ENCODE measurements at places on chromosomes 5 and 9.

DNA sequence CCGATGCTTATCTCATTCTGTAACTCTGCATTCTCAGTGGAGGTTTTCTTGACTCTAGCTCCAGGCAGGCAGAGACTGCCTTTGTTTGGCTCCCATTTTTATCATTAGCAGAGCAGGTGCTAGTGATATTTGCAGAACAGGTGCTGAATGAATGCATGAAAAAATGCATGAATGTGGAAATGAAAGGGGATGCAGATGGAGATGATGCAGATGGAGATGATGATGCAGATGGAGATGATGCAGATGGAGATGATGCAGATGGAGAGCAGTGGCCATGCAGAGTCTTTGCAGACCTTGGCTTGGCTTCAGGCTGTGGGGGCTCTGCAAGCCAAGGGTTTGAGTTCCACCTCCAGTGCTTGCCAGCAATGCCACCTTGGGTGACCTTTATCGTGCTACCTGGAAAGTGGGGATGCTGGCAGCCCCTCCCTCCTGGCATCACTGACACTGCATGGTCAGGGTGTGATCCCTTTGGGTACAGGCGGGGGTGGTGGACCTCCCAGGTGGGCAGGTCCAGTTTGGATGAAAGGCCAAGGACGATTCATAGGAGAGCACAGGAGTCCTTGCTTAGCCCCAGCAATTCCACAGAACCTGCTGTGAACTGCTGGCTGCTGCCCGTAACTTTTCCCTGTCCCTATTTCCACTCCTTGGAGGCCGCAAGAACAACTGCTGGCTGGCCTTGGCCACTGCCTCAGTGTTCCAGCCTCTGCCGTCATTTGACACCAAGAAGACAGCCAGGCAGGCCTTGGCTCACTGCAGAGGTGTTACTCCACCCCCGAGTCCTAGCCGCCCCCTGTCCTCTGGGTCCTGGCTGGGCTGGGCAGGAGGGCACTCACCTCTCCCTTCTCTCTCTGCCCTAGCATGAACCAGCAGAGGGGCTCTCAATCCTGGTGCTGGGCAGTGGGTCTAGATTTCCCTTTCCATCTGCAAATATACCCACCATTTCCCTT, 33.0 kb downstream of the ERGIC1 start:
- H3K27me3 ChIP-seq: no peaks in the 10 kb centered on the region
- H3K4me1 ChIP-seq: peaks cover 5% of the 10 kb centered on the region
- no peak overlapping the region for H3K4me3 ChIP-seq

DNA sequence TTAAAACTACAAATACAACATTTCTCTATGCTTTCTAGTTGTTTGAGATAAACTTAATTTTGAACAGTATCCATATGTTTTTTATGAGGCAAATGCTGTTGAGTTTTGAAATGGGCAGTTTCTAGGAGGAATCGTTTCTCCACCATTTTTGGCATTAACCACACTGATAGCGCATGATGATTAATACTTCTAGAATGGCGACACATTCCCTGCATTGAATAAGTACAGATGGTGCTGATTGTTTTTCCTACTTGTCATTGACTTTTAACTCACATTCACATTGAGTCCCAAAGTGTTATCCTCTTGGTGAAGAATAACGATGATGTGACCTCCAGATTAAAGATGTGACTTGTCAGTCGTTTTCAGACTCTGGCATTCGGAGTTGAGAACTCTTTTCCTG, 6.5 kb upstream of the CCDC192 start:
- H3K27me3 ChIP-seq: peaks cover 10% of the 10 kb centered on the region
- no peak overlapping the region for H3K4me3 ChIP-seq
- no peaks in the 10 kb centered on the region for H3K4me1 ChIP-seq
- H3K36me3 ChIP-seq: no peaks in the 10 kb centered on the region

DNA sequence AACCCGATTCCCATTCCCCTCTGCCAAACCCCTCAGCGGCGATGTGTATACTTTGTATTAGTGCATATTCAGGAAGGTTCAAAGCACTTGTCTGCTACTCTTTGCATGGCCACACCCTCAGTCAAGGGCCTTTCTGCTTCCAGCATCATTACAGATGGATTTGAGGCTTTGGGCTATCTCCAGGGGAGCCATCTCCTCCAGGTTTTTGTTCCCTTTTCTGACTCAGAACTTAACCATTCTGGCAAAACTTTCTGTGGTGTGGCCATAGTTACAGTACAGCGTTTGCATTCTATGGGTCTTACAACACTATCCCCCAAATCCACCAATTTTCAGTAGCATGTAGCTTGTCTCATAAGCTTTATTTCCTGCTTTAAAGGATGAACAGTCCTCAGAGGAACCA, 36.0 kb upstream of the SVEP1 start:
- H3K27me3 ChIP-seq: peaks cover 4% of the 10 kb centered on the region
- no peak for ATAC-seq
- H3K36me3 ChIP-seq: no peaks in the 10 kb centered on the region
- H3K27ac ChIP-seq: no peak overlapping the region
- H3K4me3 ChIP-seq: no peak overlapping the region
- H3K4me1 ChIP-seq: no peaks in the 10 kb centered on the region

GRCh38 chr5:6215891-6216290, 162.5 kb downstream of the MED10 start:
- H3K27ac ChIP-seq: no peak overlapping the region
- H3K4me3 ChIP-seq: no peak overlapping the region
- no peaks in the 10 kb centered on the region for H3K4me1 ChIP-seq
- H3K27me3 ChIP-seq: peaks cover 6% of the 10 kb centered on the region
- no peaks in the 10 kb centered on the region for H3K36me3 ChIP-seq

- H3K4me1 ChIP-seq: no peaks in the 10 kb centered on the region
- H3K4me3 ChIP-seq: no peak overlapping the region
- H3K36me3 ChIP-seq: no peaks in the 10 kb centered on the region
Measured at GRCh38 chr5:116365006-116365496, 209.6 kb downstream of the SEMA6A start.

GRCh38 chr9:72144756-72145492, 4.3 kb upstream of the GDA start:
- no peaks in the 10 kb centered on the region for H3K4me1 ChIP-seq
- no peak for ATAC-seq
- no peaks in the 10 kb centered on the region for H3K36me3 ChIP-seq
- H3K4me3 ChIP-seq: no peak overlapping the region
- no peak overlapping the region for H3K27ac ChIP-seq
- H3K27me3 ChIP-seq: peaks cover 43% of the 10 kb centered on the region

GRCh38 chr5:151491062-151491461, 43.7 kb downstream of the SLC36A1 start:
- H3K4me1 ChIP-seq: no peaks in the 10 kb centered on the region
- H3K4me3 ChIP-seq: no peak overlapping the region
- no peak overlapping the region for H3K27ac ChIP-seq

GRCh38 chr9:37187292-37187691, 66.9 kb downstream of the ZCCHC7 start:
- peak; percentile 61 for ATAC-seq
- peak overlapping the region; percentile 77 for H3K4me3 ChIP-seq
- peaks cover 13% of the 10 kb centered on the region for H3K4me1 ChIP-seq
- peak overlapping the region; percentile 87 for H3K27ac ChIP-seq
- H3K27me3 ChIP-seq: no peaks in the 10 kb centered on the region

DNA sequence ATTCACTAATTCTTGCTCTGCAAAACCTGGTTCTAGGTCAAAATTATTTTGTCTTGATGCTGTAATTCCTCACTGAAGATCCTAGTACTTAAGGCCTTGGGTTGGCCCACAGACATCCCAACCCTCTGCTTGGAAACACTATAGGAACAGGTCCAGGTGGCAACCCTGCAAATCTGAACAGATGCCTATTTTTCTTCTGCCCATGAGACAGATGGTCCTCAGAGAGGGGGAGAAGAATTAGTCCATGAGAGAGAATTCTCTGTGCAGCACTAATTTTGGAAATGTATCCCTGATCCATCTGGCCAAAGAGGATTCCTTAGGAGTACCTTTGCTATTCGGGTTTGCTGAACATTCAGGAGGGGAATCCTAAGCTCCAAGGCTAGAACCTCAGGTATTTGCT, 156.3 kb downstream of the ELAVL2 start:
- H3K27ac ChIP-seq: no peak overlapping the region
- H3K4me3 ChIP-seq: no peak overlapping the region
- H3K36me3 ChIP-seq: no peaks in the 10 kb centered on the region
- no peaks in the 10 kb centered on the region for H3K27me3 ChIP-seq
- no peak for ATAC-seq

DNA sequence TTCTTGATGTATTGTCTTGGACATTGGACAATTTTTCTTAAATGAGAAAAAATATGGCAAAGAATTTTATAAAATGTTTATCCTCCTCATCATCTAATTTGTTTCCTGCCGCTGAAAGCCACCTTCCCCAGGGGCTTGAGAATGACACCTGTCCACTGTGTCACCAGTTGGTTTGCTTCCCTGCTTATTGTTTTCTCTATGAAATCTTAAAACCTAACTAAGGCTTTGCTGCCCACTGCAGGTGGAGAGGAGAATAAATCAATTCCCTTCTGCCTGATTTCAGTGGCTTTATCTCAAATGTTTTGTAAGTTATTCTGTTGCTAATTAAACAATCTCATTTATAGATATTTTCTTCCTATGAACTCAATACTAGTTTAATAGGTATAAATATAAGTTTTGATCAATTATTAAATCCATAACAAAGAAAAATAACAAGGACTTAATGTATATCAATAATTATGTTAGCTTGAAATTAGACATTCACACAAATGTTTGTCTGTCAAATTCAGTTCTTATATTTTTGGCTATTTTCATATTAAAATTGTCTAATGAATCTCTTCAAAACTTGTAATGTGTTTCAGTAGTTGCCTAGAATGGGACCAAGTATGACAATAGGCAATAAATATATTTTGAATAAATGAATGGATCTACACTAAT, 822.5 kb downstream of the PTPRD start:
- no peaks in the 10 kb centered on the region for H3K36me3 ChIP-seq
- no peaks in the 10 kb centered on the region for H3K4me1 ChIP-seq
- no peaks in the 10 kb centered on the region for H3K27me3 ChIP-seq

GRCh38 chr9:78014776-78015175, 16.8 kb downstream of the GNAQ start:
- peaks cover 29% of the 10 kb centered on the region for H3K4me1 ChIP-seq
- H3K4me3 ChIP-seq: no peak overlapping the region
- H3K36me3 ChIP-seq: no peaks in the 10 kb centered on the region
- no peak for ATAC-seq
- no peak overlapping the region for H3K27ac ChIP-seq

DNA sequence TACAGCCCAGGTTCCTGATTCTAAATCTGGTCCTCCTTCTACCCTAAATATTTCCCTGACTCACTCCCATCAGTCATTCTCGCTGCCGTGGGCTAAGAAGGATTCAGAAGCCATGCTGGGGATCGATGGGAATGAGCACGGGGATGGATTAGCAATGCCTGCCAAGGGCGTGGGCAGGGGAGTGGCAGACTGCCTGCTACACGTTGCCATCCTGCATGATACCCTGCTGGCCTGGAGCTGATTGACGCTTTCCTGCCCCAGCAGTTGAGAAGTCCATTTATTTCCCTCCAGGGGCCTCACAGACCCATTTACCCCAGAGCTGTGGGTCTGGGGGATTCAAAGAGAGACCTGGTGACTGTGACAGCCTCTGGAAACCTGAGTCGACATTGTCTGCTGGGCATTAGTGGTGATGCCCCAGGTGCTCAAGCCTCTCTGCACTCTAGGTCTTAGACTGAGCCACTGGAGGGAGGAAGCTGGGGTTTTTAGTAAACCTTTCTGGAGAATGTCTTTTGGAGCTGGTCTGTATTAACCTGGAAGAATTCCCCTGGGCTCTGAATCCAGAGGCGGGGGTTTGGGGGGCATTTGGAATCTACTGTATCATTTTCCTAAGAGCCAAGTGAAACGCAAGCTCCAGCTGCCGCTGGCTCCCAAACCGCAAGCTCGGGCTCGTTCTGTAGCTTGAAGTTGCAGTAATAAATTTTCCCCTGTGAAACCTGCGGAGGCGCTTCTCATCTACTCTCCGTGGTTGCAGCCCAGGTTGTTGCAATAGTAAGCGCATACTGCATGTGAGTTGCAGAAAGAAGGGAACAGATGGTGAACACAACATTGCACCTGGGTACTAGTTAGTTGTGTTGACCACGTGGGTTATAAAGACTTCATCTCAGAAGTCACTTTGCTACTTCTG, 76.3 kb upstream of the RAPGEF1 start:
- H3K27me3 ChIP-seq: peaks cover 27% of the 10 kb centered on the region
- H3K4me1 ChIP-seq: no peaks in the 10 kb centered on the region
- no peak overlapping the region for H3K27ac ChIP-seq
- no peak for ATAC-seq

DNA sequence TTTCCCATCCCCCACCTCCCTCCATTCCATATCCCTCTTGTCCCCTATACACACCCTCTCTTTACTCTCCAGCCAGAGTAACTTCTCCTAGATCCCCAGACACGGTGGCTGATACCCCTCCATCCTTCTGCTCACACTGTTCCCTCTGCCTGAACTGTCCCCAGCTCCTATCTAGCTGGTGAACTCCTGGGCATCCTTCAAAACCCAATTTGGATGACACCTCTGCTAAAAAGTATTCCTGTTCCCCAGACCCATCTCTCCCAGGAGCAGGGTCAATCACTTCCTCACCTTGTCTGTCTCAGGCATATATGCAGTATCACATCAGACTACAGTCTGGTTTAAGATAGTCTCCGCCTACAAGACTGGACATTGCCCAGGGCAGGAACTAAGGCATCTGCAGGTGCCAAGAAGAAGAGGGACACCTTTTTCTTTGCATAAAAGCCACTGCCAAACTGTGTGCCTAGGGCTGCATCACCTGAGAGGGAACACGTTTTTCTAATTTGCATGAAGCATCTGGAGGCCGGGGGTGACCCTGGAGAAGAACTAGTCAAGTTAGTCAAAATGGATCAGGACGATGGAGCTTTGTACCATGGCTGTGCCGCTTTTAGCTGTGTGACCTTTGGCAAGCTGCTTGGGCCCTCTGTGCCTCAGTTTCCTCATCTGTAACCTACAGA, 27.1 kb downstream of the NR5A1 start:
- H3K27me3 ChIP-seq: peaks cover 10% of the 10 kb centered on the region
- H3K4me1 ChIP-seq: no peaks in the 10 kb centered on the region
- no peak overlapping the region for H3K27ac ChIP-seq
- no peak overlapping the region for H3K4me3 ChIP-seq

- H3K27me3 ChIP-seq: peaks cover 27% of the 10 kb centered on the region
- no peak for ATAC-seq
- no peak overlapping the region for H3K27ac ChIP-seq
- H3K4me3 ChIP-seq: no peak overlapping the region
Measured at GRCh38 chr5:2020730-2021129, 138.0 kb upstream of the IRX4 start.

- H3K4me1 ChIP-seq: no peaks in the 10 kb centered on the region
- no peak overlapping the region for H3K27ac ChIP-seq
- no peak overlapping the region for H3K4me3 ChIP-seq
- peak; percentile 46 for ATAC-seq
Measured at GRCh38 chr9:27352457-27353165, 55.7 kb upstream of the EQTN start.

All from activated T-helper 17 cell treated with anti-CD3 and anti-CD28 coated beads, Interleukin-2, amount 50 U/mL, for 72 hours (primary cell).